GF-D8 (cell line): ENCODE measurements at places on chromosomes 11 and 22.

- DNase-seq, result no peak
Measured at GRCh38 chr11:99934008-99934407, 753.1 kb upstream of the ARHGAP42 start.

DNA sequence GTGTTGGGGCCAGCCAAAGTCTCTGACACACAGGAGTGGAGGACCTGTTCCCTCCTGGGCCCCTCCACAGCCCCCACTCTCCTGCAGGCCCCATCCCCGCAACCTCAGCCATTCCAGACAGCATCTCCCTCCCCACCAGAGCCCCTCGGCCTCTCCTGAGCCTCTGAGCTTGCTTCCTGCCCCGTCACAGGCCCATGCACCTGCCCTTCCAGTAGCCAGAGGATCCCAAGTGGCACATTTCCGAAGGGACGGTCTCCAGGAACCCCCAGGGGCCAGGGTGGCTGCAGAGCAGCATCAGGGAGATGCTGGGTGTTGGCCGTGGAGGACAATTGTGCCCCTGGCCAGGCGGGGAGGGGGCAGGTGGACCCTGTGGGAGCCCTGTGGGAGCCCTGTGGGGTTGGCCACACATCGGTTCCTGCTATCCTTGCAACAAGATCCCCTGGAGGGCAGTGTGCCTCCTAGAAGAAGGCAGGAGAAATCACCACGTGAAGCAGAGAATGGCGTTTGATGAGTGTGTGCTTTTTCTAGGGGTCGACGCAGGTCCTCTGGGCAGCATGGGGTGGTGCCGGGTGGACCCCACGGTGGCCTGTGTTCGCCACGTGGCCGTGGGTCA, 45.3 kb upstream of the PPARA start:
- DNase-seq, result no peak

- DNase-seq, result no peak
Measured at GRCh38 chr11:82858133-82858532, 42.1 kb downstream of the PRCP start.

GRCh38 chr11:82843057-82843795, 57.0 kb downstream of the PRCP start:
- DNase-seq, result no peak

DNA sequence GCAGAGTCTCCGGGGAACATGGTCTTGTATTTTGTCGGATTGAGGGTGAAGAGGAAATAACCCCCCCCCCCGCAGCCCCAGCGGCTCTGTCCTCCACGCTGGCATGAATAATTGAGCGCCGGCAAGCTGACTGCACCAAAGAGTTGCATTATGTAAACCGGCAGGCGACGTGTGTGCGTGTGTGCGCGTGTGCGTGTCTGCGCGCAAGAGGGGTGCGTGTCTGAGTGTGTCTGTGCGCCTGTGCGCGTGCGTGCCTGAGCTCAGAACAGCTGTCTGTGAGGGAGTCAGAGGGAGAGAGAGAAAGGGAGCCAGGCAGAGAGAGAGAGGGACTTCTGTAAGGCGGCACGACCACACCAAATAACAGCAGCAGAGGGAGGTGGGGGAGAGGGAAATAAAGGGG, 94.4 kb downstream of the SCN3B start:
- DNase-seq, result no peak

GRCh38 chr11:71176812-71177211, 75.6 kb downstream of the SHANK2 start:
- no peak for DNase-seq

DNA sequence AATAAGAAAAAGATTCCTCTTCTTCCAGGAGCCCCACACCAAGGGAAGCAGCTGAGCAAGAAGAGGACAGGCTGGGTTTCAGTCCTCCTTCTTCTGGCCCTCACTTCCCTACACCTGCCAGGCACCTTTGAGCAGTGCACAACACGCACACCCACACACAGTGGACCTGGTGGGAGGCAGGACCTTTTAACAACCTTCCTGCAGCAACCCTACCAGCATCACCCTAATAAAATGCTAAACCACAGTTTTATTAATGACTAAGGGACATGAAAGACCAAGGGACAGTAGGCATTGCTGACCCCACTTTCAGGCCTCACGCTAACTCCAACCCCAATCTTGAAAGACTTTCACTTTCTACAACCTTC, 12.2 kb downstream of the ARAP1 start:
- DNase-seq, result no peak
